Activated naive CD8-positive, alpha-beta T cell treated with anti-CD3 and anti-CD28 coated beads, Interleukin-2, amount 50 U/mL, for 24 hours (primary cell): ENCODE measurements at places on chromosomes 2 and 18.

- DNase-seq, result peak; percentile 29
Measured at GRCh38 chr18:8610459-8610851, 1.2 kb downstream of the RAB12 start.

GRCh38 chr2:55152475-55153412, 79.3 kb downstream of the CLHC1 start:
- DNase-seq, result no peak

DNA sequence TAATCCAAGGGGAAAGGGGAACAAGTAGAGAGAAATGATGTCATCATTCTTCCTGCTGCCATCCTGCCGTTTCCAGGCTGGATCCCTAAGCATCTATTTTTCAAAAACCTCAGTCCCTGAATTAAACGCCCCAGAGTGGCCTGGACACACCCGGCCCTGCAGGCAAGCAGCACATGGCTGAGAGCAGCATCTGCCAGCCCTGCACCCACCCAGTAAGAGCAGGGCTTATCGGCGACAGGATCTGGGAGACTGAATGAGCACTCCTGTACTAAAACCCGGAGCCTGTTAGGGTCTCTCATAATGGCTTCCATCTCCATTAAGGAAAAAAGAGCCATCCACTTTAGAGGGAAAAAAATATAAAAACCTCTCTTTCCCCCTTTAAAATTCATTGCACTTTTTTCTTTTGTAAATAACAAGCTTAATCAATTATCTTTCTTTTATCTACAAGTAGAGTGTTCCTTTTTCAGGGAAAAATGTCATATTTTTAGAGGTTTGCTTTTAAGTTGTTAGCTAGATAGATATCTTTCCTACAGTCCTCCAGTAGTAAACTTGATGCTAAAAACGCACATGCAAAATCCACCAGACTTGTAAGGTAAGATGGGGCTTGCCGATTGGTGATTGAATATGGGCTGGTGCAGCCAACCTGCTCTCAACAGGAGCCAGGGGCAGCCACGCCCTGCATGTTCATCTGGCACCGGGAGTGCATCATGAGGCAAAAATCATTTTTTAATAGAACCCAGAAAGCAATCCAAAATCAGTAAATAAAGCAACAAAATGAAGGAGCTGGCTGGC, 457.8 kb downstream of the EIPR1 start:
- DNase-seq, result no peak

DNA sequence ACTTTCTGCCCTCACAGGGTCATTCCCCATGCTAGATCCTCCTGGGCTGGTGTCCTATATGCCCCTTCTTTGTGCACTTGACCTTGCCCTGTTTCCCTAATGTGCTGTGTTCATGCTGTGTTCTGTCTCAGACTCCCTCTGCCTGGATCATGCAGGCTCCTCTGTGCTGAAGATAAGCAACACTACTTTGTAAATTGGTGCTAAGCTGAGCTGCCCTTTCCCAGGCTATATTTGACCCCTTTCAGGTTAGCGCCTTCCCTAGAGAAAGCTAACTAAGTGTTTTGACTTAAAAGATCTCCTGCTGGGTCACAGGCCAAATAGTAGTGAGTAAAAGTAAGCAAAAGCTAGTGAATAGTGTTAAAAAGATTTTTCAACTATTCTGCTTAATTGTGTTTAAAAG, 257.2 kb upstream of the RGPD4 start:
- no peak for DNase-seq

GRCh38 chr2:196801674-196802261, 2.3 kb upstream of the GTF3C3 start:
- DNase-seq, result no peak

DNA sequence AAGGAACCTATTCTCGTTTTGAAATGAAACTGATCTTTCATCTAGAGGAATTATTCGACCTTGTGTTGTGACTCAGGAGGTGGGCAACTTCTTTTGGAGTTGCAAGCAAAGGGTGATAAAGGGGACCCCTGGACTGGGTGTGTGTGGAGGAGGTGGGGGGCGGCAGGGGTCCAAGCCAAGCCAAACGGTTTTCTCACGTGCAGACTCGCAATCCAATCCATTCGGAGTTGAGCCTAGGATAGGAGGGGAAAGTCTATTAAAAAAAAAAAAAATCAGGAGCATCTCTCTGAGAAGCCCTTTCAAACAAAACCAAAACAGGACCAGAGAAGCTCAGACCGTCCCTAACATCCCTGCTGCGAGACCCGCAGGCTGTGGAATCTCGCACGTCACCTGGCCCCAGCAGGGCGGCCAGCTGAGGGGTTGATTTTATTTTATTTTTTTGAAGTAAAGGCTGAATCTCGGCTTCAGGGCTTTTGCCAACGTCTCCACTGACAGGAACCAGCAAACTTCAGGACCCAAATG, 3.7 kb upstream of the ZEB2 start:
- no peak for DNase-seq

- no peak for DNase-seq
Measured at GRCh38 chr2:97646977-97647376, 1.1 kb downstream of the COX5B start.

- no peak for DNase-seq
Measured at GRCh38 chr2:168585700-168586099, 129.6 kb downstream of the CERS6 start.

GRCh38 chr2:13106302-13106701, 389.6 kb downstream of the TRIB2 start:
- no peak for DNase-seq

- no peak for DNase-seq
Measured at GRCh38 chr18:26763446-26764110, 101.9 kb downstream of the AQP4 start.

GRCh38 chr18:45670281-45670962, 53.6 kb upstream of the SLC14A1 start:
- peak; percentile 50 for DNase-seq

GRCh38 chr2:15169326-15170069, 391.6 kb downstream of the NBAS start:
- DNase-seq, result no peak

- no peak for DNase-seq
Measured at GRCh38 chr2:200839513-200839912, 24.9 kb downstream of the CLK1 start.

- peak; percentile 57 for DNase-seq
Measured at GRCh38 chr2:24926602-24927252, 6.7 kb upstream of the ADCY3 start.

DNA sequence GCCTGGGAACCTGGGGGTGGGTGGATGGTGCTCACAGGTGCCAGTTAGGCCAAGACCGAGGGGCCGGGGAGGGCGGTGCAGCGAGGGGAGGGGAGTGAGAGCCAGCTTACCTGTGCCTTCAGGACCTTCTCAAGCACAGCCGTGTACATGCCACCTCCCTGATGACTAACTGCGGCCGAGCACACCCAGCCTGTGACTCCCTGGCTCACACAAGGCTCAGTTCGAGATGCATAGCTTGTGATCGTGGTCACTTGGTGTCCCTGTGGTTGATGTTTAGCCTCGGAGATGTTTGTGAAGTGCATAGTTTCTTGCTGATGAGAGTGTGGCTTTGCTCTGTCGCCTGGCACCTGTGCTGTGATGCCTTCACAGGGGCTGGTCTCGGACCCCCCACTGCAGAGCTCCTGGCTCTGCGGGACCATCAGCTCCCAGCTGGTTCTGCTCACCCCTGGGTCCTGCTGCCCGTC, 84.5 kb upstream of the ODC1 start:
- DNase-seq, result no peak

DNA sequence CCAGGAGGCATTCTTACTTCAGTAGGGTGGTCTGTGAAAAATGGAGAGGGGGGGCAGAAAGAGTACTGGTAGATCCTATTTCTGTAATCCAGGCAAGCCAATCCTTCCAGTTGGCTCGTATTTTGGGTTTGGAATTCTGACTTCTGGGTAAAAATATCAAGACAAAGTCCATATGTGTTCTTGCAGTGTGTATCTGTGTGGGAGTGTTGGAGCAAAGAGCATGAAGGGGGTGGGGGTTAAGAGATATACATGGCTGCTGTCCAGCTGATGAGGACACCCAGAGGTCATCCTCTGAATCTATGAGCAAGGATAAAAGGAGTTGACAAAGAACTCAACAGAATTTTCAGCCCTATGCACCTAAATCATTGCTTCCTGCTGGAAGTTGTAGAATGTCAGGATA, 375.8 kb upstream of the PIK3C3 start:
- DNase-seq, result no peak

- DNase-seq, result no peak
Measured at GRCh38 chr2:62457556-62457955, 48.4 kb downstream of the TMEM17 start.

DNA sequence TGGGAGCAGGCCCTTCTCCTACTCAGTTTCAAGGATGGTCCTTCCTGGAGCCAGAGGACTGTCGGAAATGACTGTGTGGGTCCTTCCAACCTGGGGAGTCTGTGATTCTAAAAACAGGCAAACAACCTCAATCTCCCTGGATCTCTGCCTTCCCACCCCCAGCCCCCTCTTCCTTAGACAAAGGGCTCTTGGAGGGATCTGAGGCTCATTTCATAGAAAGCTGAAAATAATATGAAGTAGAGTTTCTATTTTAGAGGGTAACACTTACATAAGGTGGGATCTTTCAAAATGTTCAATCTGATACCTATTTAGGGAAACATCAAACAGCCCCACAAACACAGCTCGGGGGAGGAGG, 69.4 kb downstream of the RHOB start:
- no peak for DNase-seq

- DNase-seq, result no peak
Measured at GRCh38 chr2:128155970-128156369, 65.0 kb downstream of the UGGT1 start.
